ENCODE measurements at places on chromosomes 3 and 15.

GRCh38 chr3:133868758-133869475 lies 26.8 kb downstream of the RAB6B start:
- DNase-seq = no peak

DNA sequence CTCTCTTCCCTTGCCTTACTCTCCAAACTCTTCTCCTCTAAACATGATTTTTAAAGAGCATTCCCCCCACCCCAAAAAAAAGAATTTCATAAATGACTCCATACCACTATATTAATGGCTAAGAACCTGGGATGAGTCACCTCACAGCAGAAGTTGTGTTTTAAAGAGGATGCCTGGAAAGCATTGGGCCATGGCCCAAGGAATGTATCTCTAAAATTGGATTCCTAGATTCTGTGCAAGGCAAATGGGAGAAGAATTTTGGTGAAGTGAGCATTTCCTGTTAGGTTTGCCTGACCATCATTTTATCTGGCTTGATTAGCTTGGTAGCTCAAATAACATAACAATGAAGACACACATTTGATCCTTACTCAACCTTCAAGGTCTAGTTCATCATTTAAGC lies 251.4 kb downstream of the NR1D2 start:
- DNase-seq = no peak

GRCh38 chr3:128359846-128360642 lies 106.6 kb downstream of the DNAJB8 start:
- no peak for DNase-seq

DNA sequence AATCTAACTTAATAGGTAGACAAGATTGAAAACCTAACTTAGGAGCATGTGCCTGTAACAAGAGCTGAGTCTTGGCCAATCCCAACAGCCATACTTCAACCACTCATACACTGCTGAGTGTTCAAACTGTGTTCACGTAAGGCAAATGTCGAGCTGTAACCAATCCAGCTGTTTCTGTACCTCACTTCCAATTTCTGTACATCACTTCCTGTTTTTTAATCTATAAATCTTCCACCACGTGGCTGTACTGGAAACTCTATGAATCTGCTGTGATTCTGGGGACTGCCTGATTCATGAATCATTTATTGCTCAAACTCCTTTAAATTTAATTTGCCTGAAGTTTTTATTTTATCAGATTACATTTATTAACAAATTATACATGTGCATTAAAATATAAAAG lies 44.6 kb upstream of the NEDD4 start:
- DNase-seq = peak; percentile 61

GRCh38 chr3:25483456-25483855 lies 55.4 kb downstream of the RARB start:
- no peak for DNase-seq

GRCh38 chr3:125125821-125126245 lies 70.0 kb upstream of the HEG1 start:
- no peak for DNase-seq

DNA sequence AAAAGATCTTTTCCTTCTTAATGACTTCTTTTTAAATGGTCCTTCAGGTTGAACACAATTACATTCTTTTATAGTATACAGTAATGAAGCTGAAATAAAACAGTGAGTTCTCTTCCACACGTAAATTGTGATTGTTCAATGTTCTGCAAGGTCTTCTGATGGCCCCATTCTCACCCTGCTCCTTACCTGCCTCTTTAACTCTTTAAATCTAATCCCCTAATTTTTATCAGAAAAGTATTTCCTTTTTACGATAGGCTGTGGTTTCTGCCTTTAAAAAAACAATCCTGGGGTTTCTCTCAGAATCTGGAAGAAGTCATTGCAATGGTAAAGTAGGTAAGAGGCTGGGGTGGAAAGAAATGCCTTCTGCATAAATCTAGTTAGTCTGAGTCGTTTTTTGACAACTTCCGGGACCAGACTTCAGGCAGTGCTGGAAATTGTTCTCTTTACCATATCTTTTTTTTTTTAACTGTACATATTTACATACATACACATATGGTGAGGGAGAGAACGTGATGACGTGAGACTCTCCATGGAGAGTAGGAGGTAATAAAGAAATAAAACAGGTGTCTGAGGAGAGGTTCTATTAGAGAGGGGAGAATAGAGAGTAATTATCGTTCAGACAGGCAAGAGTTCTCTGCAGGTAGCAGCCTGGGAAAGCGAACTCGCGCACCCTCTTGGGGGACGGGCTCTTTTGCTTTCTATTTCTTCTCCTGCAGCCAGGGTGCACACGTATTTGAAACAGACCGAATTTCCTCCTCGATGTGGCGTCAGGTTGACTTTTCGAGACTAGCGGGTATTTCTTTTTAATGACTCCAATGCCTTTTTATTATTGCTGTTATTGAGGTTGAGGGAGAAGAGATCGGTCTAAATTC lies at the start of gene SIDT1:
Gene SIDT1 (plus strand): TSS at position 730 of the 872 bp plus-strand sequence. CDS start 467 bp downstream, outside the sequence.
- peak; percentile 82 for DNase-seq

DNA sequence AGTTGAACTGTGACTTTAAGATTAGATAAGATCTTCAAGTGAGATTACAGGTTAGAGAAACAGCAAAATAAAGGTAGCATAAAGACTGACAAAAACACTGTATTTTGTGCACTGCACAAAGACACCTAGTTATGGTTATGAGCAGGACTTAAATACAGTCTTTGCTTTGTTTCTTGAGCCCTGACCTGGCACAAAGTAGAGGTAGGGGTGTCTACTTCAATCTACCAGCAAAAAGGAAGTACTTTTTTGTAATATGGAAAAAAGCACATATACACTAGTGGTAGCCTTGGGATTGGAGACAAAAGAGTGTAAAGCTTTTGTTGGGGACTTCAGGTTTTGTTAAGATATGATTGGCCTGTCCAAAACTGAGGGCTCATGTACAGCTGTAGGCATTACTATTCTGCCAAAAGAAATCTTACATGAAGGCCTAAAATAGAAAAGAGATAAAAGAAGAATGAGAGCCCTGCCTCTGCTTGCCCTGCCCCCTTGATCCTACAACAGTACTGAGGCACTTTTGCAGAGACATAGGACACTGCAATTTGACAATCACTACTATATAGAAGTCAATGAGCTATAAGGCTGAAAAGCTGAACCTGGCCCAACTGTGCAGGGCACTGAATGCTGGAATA lies 194.3 kb downstream of the CBLB start:
- no peak for DNase-seq

DNA sequence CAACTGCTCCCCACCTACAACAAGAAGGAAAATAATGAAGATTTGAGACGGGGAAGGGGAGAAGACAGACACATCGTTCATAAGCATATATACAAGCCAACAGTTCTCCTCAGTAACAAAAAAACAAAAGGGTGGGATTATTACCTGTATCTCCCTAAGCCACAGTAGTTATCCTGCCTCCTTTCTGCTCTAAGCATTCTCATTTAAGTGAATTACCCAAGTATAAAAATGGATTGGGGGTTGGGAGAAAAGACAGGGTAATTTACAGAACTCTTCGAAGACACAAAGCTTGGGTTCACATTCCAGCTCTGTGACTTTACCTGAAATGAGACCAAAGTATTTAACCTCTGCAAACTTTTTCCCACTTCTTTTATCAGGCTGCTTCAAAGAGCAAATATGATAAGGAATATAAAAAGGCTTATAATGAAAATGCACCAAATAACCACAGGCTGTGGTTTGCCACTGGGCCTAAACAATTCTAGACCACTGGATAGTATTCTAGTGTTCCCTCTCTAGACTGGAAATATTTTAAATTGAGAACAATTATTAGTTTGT lies 64.4 kb downstream of the UACA start:
- DNase-seq = no peak

DNA sequence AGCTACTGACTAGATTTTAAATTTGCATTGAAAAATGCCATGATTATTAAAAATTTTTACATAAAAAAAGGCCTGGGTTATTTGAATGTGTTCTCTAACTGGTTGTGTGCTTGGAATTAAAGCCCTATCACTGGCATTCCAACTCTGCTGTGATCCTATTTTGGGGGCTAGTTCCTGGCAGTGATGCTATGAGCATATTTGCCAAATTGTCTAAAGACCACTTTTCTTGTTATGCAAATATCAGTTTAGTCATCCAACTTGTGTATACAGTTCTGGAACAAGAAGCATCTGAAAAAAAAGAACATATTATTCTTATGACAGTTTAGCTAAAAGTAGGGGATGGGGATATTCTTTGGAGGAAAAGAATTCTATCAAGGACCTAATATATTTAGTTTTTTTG lies 243.4 kb upstream of the ZNF717 start:
- DNase-seq = no peak

DNA sequence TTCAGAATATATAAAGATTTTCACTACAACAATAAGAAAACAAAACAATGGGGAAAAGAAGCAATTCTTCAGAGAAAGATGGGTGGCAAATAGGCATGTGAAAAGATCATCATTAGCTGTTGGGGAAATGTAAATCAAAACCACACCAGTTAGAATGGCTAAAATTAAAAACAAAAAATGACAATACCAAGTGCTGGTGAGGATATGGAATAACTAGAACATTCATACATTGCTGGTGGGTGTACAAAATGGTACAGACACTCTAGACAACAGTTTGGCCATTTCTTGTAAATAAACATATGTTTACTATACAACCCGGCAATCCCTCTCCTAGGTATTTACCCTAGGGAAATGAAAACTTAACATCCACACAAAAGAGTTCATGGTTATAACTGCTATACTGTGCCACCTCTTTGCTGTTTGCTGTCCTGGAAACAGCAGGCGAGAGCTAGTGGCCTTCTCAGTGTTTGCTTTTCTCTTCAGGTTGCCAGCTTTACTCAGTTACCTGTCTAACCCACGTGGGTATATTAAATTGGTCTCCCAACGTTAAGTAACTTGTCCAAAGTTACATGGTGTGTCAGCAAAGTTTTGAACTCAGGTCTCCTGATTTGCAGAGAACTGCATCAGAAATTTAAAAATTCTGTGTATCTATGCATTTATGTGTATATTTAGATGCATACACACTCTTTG lies 4.6 kb upstream of the NIT2 start:
- DNase-seq = no peak

- DNase-seq = no peak
Measured at GRCh38 chr15:52246686-52247431, 48.7 kb downstream of the MYO5C start.

DNA sequence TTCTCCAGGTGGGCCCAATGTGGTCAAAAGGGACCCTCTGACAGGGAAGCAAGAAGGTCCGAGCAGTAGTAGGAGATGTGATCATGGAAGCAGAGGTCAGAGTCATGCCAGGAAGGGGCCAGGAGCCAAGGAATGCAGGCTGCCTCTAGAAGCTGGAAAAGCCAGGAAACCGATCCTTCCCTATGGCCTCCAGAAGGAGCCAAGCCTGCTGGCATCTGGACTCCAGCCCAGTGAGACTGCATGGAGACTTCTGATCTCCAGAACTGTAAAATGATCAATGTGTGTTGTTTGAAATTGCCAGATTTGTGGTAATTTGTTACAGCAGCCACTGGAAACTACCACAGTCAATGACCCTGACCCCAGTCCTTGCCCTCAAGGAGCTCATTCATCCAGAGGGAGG lies 56.8 kb upstream of the SPATA12 start:
- no peak for DNase-seq

DNA sequence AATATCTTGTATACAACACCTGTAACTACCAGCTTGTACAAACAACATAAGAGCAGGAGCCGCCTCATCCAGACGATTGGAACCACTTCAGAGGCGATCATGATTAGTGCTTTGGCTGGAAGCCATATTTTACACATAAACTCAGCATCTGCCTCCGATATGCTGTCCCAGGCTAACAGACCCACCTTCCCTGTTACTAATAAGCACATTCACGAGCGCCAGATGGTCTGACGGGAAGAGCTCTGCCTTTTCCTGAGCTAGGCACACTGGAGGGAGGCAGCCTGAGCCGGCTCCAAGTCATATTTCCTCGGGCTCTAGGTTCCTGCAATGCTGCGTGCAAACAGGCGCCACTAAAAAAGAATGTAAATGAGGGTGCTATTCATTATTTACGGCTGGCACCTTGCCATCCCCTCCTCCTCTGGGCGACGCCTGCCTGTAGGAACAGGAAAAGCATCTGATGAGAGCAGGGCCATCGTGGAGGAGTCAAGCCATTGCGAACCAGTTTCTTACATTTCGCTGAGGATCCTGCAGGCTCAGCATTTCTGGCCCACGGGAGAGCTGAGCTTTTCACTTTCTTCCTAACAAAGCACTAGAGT lies 98.2 kb downstream of the ANXA2 start:
- DNase-seq = no peak

- no peak for DNase-seq
Measured at GRCh38 chr3:33768578-33769330, 29.7 kb upstream of the PDCD6IP start.

GRCh38 chr3:191987831-191988350 lies 526.9 kb downstream of the PYDC2 start:
- DNase-seq = no peak

DNA sequence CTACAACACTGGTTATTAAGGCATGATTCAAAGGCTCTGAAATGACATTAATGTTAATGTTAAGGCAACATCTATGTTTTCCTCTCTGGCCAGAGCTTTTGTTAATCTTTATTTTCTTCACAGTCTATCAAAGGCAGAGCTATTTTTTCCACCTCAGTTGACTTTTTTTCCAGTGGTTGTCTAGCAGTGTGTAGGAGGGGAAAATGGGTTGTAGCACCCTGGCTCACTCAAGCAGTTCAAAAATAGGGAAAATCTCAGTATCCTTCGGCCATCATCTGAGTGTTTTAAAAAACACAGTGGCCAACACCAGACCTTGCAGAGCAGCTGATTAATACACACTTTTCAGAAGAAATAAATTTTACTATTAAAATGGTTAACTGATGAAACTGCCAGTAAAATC lies 21.4 kb downstream of the CBLB start:
- DNase-seq = no peak

GRCh38 chr3:109559389-109559788 lies 222.0 kb upstream of the DPPA4 start:
- DNase-seq = no peak

- DNase-seq = no peak
Measured at GRCh38 chr3:189249987-189250386, 78.2 kb downstream of the TPRG1 start.

GRCh38 chr3:33975463-33975862 lies 177.0 kb downstream of the PDCD6IP start:
- DNase-seq = no peak

- DNase-seq = no peak
Measured at GRCh38 chr3:159789742-159790635, 198.6 kb upstream of the IL12A start.

GRCh38 chr3:172606021-172606420 lies 82.8 kb upstream of the TNFSF10 start:
- no peak for DNase-seq

- no peak for DNase-seq
Measured at GRCh38 chr15:78364233-78364632, 24.1 kb downstream of the CRABP1 start.

DNA sequence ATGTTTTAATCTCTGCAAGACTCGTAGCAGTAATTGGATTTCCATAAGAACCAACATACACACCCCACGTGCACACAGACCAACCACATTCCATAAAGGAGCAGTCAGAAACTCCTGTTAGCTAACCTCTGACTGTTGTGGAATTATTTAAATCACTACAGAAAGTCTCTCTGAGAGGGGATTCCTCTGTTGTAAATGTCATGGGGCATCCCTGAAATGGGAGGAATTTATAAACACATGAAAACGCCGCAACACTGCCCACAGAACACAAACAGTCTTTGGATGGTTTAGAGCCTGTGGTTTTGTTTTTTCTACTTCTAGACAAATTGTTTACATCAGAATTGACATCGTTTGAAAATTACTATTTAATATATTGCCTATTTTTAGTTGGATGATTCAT lies 740.1 kb upstream of the GRM7 start:
- no peak for DNase-seq

Measured in activated naive CD4-positive, alpha-beta T cell treated with anti-CD3 and anti-CD28 coated beads for 36 hours (primary cell).